ENCODE measurements at places on chromosomes 1 and 21.

GRCh38 chr1:94929351-94930217, 2.7 kb upstream of the CNN3 start:
- no peak for DNase-seq

GRCh38 chr1:66623812-66624211, 89.9 kb downstream of the SGIP1 start:
- no peak for DNase-seq

DNA sequence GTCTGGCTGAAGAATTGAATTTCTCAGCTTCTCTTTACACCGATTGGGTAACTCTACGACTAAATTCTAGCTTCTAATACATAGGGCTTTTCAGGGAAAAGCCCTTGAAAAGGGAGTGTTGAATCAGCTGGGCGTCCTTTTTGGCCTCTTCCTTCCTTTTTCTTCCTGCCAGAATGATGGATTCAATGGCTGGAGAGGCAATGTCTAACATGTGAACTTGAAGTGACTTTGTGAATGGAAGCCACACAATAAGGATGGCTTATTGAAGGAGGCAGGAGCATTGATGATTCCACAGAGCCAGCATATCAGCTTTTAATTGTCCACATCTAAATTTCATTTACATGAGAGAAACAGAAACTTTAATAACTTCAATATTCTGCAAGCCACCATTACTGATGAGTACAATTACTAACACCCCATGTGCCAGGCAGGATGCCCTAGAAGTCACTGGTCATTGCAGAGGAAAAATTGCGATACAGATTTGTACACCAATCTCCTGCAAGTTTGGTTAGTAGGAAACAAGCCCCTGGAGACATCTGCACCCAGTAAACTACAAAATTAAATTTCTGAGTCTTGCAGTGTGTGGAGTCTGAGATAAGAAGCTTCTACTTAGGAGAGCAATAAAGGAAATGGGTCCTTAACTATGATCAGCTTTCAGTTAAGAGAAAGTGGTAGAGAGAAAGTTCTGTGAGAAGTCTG, 56.1 kb downstream of the STYXL2 start:
- DNase-seq: no peak

DNA sequence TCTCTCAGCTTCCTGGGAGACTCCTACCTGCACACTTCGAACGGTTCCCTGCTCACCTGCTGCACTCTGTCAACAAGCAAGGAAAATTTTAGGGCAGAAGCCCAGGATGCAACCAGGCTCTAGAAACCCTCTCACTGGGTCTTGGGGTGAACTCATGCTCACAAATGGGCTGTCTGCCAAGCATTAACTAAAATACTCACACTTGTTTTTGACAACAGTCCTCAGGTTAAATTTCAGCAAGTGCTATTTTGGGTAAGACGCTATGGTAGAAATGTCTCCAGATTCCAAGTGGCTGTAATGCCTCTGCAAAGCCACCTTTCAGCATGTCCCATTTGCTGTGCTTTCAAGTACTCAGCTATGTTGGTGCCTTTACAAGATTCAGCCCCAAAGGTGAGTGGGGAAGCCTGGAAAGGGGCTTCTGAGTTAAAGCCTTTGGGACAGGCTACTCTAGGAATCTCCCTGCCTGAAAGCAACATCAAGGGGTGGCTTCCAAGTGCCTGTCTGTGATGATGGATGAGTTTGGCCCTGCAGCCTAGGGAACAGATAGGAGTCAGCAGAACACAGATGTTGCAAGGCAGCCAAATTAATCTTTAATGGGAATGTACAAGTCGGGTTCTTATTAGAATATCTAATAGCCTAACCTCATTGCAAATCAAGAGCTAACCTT, 211.9 kb upstream of the SPAG17 start:
- no peak for DNase-seq

DNA sequence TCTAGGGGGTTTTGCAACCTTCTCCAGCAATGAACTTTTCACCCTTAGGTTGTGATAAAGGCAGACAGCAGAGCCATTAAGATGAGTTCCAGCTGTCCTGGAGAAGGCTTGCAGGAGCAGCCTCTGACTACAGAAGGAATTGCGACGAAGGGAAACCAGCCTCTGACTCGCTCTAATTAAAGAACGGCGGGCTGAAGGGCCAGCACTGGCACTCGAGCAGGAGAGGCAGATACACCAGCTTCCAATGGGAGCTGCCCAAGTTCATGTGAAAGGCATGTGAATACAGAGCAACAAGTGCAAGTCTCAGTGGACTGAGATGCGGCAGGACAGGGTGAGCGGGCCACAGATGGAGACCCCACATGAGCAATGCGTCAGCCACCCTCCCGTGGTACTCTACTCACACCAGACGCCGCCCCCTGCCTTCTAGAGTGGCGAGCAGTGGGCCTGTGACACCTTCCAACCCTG, 15.7 kb downstream of the RCC2 start:
- no peak for DNase-seq

All from DND-41 (cell line).